ENCODE measurements at places on chromosomes 13 and 19. TPM values are rescaled to one million over a fixed set of nuclear protein-coding genes. Genes with fewer than 3 reads are reported as not detected.

DNA sequence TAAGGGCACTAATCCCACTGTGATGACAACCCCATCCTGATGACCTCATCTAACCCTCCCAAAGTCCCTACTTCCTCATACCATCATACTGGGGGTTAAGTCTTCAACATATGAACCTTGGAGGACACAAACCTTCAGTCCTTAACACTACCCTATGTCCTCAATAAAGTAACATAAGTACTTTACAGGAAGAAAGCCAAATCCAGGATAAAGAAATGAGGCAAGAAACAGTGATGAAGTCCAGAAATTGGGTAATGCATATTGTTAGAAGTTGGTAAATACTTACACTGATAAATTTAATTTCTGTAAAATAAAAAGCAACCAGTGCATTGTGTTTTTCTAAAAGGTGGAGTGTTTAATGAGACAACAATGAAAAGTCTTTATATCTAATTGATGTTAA is 284.8 kb upstream of the SOX21 start:
- DNase-seq, result no peak

DNA sequence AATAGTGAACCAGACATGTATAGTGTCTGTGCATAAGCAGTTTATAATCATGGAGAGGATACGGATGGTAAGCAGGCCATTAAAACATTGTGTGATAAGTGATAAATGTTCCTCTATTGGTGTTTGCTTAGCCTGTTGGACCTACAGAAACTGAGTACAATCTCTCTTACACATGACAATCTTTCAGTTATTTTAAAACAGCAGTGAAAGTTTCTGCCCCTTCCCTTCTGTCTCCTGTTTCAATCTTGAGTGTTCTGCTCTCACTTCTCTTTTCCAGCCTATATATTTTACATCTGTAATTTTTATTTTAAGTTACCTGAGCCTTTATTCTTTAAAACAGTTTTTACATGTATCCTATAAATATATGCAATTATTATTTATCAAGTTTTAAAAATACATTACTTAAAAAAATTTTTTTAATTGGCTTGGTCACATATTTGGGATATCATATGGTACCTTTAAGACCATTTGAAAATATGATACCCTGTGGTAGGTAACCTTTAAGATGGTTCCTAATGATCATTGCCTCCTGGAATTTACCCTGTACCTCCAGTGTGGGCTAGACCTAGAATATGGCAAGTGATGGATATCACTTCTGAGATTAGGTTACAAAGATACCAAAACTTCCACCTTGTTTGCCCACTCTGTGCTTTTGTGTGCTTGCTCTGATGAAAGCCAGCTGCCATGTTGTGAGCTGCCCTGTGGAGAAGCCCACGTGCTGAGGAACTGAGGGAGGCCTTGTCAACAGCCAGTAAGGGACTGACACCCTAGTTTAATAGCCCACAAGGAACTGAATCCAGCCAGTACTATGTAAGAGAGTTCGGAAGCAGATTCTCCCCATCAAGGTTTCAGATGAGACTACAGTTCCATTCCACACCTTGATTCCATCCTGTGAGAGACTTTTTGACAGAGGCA is 99.3 kb downstream of the DHRS12 start:
- no peak for DNase-seq

- DNase-seq, result no peak
These were observed 796.2 kb downstream of the SLITRK1 start for GRCh38 chr13:83086088-83086487.

The ELSPBP1 gene
- total RNA-seq, result 2.4 TPM

The PABPC3 gene
- 0.04 TPM for total RNA-seq

The FPR3 gene
- total RNA-seq, result not detected

The CEACAM21 gene
- not detected for total RNA-seq

- DNase-seq, result no peak
These were observed 14.2 kb downstream of the TSSK6 start for GRCh38 chr19:19500975-19501644.

DNA sequence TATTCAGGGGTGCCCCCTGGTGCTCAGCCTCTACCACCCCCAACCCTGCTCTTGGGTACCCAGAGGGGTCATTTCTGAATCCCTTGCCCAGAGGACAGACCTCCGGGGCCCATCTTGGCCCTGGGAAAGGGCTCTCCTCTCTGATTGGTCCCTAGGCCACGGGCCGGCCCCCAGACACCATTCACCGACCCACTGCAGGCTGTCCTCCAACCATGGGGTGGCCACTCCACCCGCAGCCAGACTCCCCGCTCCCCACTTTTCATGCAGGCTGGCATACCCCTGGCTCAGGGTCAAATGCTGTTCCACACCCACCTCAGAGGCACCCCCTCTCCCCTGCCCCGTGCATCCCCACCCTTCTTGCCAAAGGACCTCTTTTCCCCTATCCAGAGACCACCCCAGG is 14.8 kb downstream of the SMIM24 start:
- DNase-seq, result no peak

The CATSPERD gene
- not detected for total RNA-seq

- no peak for DNase-seq
These were observed 533.8 kb downstream of the OLFM4 start for GRCh38 chr13:53562419-53562818.

The ZNF415 gene
- 24.1 TPM for total RNA-seq

The ZNF358 gene
- total RNA-seq, result 39.9 TPM

DNA sequence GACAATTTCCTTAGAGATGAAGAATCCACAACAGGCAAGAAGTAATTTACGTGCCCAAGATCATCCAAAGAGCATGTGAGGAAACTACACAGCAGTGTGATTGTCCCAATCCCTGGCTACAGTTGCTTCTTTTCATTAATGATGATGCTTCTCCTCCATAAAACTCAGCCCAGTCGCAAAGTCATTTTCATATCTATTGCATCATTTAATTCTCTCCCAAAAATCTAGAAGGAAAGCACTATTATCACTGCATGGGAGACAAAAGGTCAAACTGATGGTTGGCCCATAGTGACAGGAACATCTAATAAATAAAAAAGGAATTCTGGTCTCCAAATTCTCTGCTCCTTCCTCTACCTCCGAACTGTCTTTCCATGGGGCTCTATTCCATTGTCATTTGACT is 103.5 kb upstream of the SERP2 start:
- DNase-seq, result no peak

DNA sequence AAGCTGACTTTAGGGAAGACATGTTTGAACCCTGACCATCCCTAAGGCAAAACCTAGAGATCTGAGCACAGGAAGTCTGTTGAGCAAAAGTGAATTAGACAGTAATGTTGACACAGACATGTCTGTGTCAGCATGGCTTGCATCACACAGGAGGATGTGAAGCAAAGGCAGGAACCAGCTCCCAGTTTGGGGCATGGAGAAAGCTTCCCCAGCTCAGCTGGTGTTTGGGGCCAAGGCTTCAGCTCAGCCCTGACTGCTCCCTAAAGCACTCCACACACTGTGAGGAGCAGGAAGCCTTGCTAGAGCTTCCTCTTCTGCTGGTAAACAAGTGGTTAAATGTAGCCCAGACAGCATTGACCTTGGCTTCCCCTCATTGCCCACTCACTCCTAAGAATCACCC is 153.8 kb upstream of the UBL3 start:
- no peak for DNase-seq

The ZNF497 gene
- total RNA-seq, result 1.5 TPM

GRCh38 chr19:2230807-2231533 is 5.2 kb downstream of the PLEKHJ1 start:
- no peak for DNase-seq

Data from hepatocyte (in vitro differentiated cells).